ENCODE measurements at places on chromosomes 7 and 10.

GRCh38 chr10:113506476-113506875 is 46.4 kb upstream of the HABP2 start:
- DNase-seq: no peak

GRCh38 chr10:12902135-12902572 is 99.4 kb downstream of the CCDC3 start:
- DNase-seq: no peak

GRCh38 chr10:85648279-85648754 is 718.3 kb downstream of the GRID1 start:
- no peak for DNase-seq

DNA sequence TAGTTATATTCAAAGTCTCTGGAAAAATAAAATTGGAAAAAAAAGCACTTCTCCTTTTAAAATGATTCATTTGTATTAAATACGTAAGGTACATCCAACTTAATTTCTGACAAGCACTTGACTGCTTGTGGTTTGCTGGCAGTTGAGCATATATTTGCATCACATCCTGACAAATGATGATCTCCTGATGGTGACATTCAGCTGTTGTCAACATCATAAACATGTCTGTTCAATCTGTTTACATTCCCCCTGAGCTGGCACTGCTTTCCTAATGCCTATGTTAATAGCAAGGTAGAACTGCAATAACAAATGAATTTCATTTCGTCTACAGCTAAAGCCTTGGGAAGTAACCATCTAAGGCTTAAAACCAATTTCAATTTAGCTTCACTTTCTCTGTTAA is 24.4 kb downstream of the TSPAN12 start:
- no peak for DNase-seq

DNA sequence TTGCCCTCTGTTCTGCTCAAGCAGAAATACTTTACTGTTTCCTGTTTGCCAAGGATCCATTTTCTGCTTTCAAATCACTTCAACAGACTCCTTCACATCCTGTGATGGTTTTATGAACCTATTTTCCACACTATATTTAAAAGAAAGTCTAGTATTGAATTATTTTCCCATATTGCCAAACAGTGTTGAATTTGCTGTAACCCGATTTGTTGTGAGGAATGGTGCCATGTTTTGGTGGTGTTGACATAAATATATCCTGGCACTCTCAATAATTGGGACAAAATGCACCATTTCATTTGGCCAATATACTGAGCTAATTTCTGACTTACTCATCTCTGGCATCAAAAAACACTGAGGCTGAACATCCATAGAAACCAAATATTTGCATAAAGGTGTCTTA is 615.4 kb upstream of the SEMA3D start:
- no peak for DNase-seq

DNA sequence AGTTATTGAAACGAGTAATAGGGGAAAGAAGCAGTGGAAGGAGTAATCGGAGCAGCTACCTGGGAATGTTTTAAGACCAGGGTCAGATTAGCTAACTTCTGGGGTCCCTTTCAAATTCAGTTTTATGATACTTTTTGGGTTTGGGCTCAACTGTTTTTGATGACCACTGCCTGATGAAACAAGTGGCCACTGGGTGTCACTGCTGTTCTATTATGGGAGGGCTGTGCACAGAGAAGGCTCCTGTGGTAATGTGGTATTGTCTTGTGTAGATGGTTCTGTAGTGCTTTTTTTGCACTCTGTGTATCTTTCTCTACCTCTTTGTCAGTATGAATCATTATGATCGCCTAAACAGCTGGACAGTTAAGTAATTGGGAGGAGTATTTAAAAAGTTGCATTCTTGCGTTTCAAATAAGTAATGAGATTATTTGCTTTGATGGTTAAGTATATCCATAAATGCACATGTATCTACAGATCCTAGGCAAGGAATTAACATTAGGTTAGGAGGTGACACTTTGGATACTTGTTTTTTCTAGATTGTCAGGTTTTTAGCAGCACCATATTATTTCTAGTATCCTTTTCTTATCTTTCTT is 128.4 kb downstream of the ABCA13 start:
- DNase-seq: no peak

GRCh38 chr7:10685040-10685439 is 288.6 kb upstream of the PHF14 start:
- DNase-seq: peak; percentile 22

- DNase-seq: no peak
These were observed 4.7 kb downstream of the ZNF488 start for GRCh38 chr10:47379445-47379785.
